ENCODE measurements at places on chromosomes 2 and 18. TPM values are rescaled to one million over a fixed set of nuclear protein-coding genes. Genes with fewer than 3 reads are reported as not detected.
A peak's percentile ranks its signal among the peaks of the same experiment; 100 is the strongest.

HSPD1 gene
- 397 TPM for total RNA-seq

FBXO15 gene
- total RNA-seq: 0.63 TPM

ODC1 gene
- total RNA-seq: 441 TPM

DNA sequence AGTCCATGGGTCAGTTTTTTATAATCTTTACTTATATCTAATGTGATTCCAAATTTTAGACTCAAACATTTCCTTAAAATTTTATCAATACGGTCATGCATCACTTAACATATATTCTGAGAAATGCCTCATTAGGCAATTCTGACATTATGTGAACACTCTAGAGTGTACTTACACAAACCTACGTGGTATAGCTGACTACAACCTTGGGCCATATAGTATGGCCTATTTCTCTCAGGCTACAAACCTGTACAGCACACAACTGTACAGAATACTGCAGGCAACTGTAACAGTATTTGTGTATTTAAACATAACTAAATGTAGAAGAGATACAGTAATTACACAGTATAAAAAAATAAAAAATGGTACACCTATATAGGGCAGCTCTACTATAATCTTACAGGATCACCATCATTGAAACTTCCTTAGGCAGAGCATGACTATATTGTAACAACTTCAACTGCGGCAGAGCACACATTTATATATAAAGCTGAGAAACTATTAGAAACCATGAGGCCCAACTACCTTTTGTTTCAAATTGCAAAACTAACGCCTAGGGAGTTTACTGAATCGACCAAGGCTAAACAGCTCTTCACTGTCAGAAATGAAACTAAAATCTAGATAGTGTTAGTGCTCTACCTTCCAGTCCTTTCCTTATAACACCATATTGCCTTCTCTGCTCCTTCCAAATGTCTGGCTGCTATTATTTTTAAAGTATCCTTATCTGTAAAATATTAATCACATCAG lies 6.9 kb downstream of the YES1 start:
- DNase-seq: no peak

DNA sequence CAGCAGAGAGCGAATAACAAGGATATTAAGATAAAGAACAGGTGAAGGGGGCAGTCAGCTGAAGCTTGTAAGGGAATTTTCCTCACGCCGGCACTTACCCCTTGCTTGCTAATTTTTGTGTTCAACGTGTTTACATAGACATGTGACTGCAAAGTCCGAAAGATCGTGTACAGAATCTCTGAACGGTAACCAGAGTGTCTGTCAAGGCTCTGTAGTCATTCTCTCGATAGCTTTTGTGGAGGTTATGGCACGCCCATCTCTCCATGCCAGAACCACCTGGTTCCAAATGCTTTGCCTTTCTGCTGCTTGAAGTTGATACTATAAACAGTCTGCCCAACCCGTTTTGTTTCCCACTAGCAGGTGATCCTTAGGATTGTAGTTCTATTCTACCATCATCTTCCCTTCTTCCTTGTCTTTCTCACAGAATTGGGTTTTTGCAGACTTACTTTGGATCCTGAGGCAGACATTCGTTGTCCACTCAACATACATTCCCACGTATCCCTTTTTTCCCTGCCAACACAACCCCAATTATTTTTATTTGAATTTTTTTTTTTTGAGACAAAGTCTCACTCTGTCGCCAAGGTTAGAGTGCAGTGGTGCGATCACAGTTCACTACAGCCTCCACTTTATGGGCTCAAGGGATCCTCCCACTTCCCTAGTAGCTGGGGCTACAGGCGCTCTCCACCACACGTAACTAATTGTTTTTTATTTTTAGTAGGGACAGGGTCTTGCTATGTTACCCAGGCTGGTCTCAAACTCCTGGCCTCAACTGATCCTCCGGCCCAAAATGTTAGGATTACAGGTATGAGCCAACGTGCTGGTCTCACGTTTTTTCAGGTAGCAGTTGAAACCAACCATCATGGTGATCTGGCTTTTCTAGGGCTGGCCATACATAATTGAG lies 1.3 kb upstream of the USP34 start:
- peak; percentile 21 for DNase-seq

GRCh38 chr2:82728090-82728489 lies 1731.0 kb downstream of the SUCLG1 start:
- DNase-seq: no peak

CDK15 gene
- total RNA-seq: 7.3 TPM

LDLRAD4 gene
- 0.15 TPM for total RNA-seq

KLHL41 gene
- total RNA-seq: 0.51 TPM

GRCh38 chr2:239259603-239260298 lies 141.1 kb downstream of the HDAC4 start:
- DNase-seq: no peak

DNA sequence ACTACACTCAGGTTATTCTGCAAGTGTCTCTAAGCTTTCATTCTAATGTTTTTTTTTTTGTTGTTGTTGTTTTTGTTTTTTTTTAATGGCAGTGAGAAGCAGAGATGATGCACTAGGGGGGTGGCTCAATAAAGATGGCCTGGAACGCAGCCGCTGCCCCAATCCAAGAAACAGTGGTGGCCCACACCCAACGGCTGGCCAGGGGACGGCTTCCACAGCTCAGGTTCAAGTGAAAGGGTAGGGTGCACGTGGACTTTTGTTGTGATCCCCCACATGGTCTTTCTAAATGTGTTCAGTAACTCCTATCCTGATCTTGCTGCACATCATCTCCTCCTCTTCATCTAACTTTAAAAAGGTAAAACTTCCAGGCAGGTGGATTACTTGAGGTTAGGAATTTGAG lies 190.1 kb downstream of the NDUFA10 start:
- DNase-seq: no peak

- DNase-seq: no peak
These were observed 96.5 kb upstream of the HS6ST1 start for GRCh38 chr2:128414946-128415778.

CKAP2L gene
- total RNA-seq: 25.5 TPM

DNA sequence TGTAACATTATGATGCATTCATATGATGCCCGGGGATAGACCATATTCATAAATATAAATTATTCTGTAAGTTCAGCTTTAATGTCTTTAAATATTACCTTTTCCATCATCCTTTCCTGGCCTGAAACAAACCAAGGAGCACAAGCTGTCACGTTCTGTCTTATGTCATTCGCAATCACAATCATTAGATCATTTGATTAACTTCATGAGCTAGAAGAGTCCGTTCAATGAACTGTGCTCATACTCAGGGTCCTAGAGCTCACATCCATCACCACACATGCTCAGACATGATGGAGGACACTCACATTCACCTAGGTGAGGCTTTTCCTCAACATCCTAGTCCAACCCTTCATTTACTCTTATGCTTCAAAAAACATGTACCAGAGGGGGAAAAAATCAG lies 599.0 kb upstream of the ID2 start:
- DNase-seq: no peak

- DNase-seq: no peak
These were observed 1085.4 kb upstream of the NRXN1 start for GRCh38 chr2:52117299-52117698.

- no peak for DNase-seq
These were observed 28.0 kb downstream of the CNGA3 start for GRCh38 chr2:98374286-98374685.

DNA sequence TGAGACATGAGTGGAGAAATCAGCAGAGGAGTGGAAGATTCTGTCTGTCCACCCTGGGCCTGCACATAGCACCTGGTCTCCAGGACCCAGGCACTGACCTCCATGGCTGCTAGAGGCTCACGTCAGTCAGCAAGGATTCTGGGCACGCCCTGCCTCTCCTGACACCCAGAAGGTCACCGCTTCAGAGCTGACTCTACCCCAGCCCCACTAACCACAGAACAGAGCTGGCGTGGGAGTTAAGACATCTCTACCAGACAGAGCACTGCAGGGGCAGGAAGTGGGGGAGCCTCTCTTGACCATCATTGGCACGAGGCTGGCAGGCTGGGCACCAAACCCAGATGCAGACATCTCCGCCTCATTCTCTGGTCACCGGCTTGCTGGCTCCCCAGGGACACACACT lies 3.0 kb downstream of the ADCY3 start:
- DNase-seq: peak; percentile 48

- DNase-seq: peak; percentile 33
These were observed 112.9 kb upstream of the ATP8B1 start for GRCh38 chr18:57915865-57916582.

DNA sequence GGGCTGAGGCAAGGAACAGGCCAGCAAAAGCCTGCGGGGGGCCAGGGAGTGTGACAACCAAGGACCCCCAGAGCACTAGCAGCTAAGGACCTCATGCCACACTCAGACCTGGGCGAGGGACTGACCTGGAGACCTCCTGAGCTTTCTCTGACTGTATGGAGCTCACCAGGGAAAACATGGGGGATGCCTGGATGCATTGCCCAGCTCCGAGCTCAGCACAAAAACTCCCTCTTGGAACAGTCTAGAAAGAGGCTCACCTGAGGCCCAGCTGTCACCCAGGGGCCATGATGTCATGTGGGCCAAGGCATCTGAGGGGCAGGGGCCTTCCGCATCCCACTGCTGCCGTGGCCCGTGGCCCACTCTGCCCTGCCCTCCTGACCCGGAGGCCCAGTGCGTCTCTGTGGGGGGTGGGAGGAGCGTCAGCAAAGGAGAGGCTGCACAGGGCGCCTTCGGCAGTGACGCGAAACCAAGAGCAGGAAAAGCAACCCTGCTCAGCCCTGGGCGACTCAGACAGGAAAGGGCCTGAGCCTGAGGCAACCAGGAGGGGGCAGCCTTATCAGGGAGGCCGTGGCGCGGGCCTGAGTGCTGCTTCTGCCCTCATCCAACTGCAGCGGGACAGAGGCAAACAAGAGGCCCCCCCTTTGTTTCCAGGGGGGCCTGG lies 57.3 kb upstream of the ALPP start:
- no peak for DNase-seq

NCKAP1 gene
- 76.1 TPM for total RNA-seq

C2orf80 gene
- not detected for total RNA-seq

GRCh38 chr2:109654326-109655050 lies 40.3 kb downstream of the SOWAHC start:
- no peak for DNase-seq

TRABD2A gene
- total RNA-seq: 4.7 TPM

GRCh38 chr2:235765181-235765820 lies 271.5 kb downstream of the AGAP1 start:
- peak; percentile 96 for DNase-seq

DNA sequence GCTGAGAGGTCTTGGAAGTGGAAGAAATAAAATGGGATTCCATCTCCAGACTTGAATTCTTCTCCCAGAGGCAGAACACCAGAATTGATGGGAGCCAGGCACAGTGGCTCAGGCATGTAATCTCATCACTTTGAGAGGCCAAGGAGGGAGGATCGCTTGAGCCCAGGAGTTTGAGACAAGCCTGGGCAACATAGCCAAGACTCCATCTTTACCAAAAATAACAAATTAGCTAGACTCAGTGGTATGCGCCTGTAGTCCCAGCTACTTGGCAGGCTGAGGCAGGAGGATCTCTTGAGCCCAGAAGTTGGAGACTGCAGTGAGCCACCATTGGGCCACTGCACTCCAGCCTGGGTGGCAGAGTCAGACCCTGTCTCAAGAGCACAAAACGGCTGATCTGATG lies 144.3 kb downstream of the C1D start:
- no peak for DNase-seq

GRCh38 chr2:190856985-190857384 lies 23.6 kb upstream of the GLS start:
- no peak for DNase-seq

DNA sequence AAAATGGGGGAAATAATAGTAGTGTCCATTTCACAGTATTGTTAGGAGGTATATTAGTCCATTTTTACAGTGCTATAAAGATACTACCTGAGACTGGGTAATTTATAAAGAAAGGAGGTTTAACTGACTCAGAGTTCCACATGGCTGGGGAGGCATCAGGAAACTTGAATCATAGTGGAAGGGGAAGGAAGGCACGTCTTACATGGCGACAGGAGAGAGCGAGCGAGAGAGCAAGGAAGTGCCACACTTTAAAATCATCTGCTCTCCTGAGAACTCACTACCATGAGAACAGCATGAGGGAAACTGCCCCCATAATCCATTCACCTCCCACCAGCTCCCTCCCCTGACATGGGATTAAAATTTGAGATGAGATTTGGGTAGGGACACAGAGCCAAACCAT lies 23.4 kb downstream of the MGAT5 start:
- DNase-seq: no peak

FOXI3 gene
- 0.23 TPM for total RNA-seq

AQP12B gene
- total RNA-seq: not detected

DNA sequence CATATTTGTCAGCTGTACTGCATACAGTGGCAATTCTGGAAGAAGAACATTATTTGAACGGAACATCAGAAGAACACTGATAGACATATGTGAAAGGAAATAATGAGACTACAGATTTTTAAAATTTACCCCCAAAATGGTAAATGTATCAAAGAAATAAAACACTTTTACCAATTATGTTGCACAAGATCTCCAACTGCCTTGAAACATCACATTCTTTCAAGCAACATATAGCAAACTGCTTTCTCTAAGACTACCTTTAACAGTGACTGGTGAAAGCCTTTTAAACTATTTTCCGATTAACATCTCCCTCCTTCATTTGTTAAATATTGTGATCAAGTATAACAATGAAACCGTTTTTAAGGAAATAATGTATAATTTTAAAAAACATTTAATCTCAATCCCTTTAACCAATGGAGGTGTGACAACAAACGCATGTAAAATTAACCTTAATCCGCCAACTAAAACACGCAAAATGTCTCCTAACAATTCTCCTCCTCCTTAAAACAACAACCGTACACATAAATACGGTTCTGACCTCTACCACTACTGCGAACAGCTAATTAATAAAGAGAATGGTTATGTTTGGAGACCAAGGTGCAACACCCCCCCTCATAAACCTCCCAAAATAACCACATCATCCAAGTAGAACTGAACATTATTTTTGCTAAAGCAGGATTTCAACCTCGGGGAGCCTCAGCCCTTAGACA lies 2.4 kb downstream of the FBXO11 start:
- no peak for DNase-seq

B4GALT6 gene
- 6.0 TPM for total RNA-seq

DNA sequence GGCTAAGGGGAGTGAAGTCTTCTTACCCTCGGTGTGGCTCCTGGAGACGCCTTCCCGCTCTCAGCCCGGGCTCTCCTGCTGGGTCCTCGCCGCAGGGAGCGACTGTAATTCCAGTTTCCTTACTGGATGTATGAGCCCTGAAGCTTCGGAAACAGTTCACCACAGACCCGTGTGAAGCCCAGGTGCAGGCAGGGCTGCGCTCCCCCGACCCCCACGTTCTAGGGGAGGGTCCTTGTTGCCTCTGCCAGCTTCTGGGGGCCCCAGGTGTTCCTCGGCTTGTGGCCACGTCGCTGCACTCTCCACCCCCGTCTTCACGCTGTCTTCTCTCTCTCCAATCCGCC lies 5.1 kb upstream of the ASB1 start:
- no peak for DNase-seq

BCL2L11 gene
- total RNA-seq: 2.4 TPM

MORN2 gene
- total RNA-seq: 50.1 TPM

GRCh38 chr2:240871071-240871958 lies 2.7 kb downstream of the AGXT start:
- no peak for DNase-seq
